ENCODE measurements at places on chromosomes 3 and 15.
A peak's percentile ranks its signal among the peaks of the same experiment; 100 is the strongest.

DNA sequence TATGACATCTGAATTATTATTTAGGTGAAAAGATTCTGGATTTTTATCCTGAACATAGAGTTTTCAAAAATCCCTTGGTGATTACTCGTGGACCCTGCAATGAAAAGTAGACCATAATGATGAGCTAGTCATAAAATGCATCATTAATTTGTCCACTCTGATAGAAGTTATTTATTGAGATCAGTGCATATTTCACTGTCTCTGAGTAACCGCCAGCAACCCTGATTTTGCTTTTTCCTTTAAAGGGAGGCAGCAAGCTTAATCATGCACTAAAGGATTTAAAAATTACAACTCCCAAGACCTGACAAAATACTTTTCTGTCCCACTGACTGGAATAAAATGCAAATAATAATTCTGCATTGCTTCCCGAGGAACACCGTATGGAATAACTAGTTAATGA, 259.6 kb upstream of the DPPA4 start:
- no peak for DNase-seq

- no peak for DNase-seq
Measured at GRCh38 chr3:192183109-192183508, 544.2 kb downstream of the FGF12 start.

DNA sequence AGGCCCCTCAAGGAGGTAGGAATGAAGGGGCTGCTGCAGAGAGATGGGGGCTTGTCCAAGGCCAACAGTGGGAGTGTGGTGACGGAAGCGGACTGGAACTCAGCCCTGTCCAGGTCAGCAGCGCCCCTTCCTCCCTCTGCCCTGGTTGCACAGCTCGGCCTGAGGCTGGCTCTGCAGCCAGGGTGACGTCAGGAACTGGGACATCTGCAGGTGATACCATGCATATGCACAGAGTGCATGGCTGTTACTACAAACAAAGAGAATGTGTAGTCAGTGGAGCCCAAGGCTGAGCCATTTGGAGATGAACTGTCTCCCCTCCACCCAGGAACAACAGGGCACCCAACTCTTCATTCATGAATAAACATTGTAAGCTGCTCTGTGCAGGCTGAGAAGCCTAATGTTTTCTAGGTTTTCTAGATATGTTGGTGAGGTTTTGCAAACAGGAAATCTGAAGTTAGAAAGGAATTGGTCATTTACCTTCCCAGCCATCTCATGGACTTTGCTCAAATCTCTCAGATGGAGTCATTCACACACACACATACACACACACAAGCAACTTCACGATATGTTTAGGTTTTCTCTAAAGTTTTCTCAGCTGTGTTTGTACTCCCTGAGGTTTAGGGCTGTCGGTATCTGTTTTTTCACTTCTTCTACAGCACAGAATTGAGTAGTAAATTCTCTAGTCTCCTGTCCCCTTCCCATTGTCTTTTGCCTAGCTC, 117.2 kb downstream of the TLE3 start:
- DNase-seq = no peak

- DNase-seq = no peak
Measured at GRCh38 chr15:51558411-51558810, 64.2 kb downstream of the DMXL2 start.

GRCh38 chr15:72319985-72320671, at the start of gene CELF6:
CELF6 (minus strand) TSS chr15:72320157; CDS start chr15:72319874, 283 bp downstream.
- peak; percentile 45 for DNase-seq

DNA sequence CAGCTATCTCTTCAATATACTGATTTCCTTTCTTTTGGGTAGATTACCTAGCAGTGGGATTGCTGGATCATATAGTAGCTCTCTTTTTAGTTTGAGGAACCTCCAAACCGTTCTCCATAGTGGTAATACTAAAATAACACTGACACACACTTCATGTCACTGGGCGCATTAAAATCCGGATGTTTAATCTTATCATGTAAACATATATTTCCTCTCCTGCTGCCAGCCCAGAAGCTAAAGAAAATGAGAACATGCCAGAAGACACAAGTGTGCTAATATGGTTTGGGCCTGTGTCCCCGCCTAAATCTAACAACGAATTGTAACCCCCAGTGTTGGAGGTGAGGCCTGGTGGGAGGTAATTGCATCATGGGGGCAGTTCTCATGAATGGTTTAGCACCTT, 23.6 kb upstream of the KCNMB2 start:
- DNase-seq = no peak

DNA sequence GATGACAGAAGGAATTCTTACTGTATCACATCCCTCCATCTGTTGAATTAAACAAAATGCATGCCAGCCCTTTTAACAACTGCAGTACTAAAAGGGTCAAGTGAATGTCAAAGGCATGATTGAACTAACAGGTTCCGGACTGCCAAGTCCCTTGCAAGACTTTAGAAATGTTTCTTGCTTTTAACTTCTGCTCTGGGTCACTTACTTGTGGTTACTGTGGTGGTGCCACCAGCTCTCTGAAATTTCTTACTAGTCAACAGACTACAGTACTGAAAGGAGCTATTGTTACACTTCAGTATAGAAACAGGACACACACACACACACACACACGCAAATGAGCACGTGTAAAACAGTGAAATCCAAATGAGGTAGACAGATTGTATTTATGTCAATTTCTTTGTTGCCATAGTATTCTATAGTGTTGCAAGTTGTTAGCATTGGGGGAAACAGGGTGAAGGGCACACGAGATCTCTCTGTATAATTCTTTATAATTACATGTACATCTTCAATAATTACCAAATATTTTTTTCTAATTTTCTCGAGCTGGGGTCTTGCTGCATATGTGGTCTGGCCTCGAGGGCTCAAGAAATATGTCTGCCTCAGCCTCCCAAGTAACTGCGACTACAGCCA, 79.9 kb upstream of the SLC25A26 start:
- DNase-seq = no peak

- peak; percentile 85 for DNase-seq
Measured at GRCh38 chr15:74776821-74777768, 4.8 kb upstream of the CSK start.

DNA sequence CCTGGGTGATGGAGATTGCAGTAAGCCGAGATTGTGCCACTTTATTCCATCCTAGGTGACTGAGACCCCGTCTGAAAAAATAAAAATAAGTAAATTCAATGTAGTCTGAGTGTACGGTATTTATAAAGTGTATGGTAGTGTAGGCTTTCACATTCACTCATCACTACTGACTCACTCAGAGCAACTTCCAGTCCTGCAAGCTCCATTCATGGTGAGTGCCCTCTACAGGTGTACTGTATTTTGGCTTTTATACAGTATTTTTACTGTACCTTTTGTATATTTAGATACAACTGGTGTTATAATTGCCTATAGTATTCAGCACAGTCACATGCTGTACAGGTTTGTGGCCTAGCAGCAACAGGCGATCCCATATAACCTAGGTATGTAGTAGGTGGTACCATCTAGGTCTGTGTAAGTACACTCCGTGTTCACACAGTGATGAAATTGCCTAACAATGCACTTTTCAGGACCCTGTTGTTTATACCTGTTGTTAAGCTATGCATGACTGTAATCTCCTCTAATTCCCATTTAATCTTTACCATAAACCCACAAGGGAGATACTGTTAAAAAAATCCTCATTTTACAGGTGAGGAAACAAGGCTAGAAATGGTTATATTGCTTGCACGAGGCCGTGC, 19.3 kb downstream of the CACNA1D start:
- DNase-seq = peak; percentile 62

- DNase-seq = no peak
Measured at GRCh38 chr3:115042351-115042750, 104.7 kb downstream of the ZBTB20 start.

GRCh38 chr15:68427963-68428362, 4.0 kb downstream of the ITGA11 start:
- no peak for DNase-seq

DNA sequence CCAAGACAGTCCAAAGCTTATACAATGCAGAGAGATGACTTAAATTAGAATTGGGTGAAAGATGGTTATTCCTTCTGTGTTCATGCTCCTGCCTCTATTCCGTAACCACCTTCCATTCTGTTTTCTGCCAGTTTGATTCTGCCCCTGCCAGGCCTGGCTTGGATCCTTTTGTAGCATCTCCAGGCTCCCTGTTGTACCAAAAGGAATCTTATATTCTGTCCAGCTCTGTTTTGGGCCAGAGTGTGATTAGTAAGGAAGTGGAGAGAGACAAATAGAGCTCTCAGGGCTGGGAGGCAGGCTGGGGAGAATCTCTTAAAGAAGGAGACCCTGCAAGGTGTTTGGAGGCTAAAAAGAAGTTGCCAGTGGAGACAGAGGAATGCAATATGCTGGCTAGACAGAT, 63.8 kb downstream of the KCNAB1 start:
- no peak for DNase-seq

- no peak for DNase-seq
Measured at GRCh38 chr15:31161951-31162350, 60.4 kb upstream of the TRPM1 start.

DNA sequence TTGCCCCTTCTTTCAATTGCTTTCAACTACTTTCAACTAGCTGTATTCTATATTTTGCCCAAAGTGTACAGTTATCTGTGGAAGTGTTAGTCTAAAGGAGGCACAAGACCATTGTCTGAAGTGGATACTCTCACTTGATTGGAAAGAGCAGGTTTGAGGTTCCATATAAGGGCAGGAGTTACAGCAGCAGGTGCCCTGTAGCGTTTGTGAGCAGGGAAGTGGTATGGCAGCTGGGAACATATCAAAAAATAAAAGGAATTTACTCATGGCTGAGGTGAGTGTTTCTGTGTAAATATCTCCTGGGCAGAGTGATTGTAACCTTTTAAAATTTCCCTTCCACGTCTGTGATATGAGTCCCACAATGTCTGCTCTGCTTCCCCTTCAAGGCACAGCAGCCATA, 38.5 kb upstream of the DNAJC13 start:
- DNase-seq = no peak

DNA sequence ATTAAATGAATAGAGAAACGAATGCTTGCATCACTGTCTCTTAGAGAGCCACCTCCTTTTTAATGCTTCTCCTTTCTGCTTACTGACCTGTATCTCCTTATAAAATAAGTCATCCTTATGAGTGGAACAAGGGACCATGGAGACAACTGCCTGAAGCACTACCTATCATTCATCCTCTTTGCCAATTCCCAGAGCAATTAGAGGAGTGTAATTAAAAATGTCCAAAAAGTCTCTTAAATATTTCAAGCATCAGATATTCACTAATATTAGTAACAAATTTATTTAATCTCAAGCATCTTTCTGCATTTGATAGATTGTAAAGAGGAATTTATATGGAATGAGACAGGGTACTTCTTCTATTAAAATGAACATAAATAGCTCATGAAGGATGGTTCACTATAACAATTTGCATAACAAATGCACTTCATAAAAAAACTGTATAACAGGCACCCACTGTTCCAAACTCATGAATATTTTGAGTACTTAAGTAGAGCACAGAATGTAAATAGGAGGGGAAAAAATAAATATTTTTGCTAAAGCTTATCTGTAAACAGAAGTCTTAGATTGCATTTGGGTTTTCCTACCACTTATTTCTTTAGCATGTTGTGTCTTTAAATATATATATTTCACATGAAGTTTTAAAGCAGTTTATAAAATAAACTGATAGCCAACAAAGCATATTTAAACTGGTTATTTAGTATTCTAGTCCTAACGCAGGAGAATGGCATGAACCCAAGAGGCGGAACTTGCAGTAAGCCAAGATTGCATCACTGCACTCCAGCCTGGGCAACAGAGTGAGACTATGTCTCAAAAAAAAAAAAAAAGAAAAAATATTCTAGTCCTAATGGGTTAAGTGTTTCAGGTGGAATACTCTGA, 269.3 kb downstream of the TBL1XR1 start:
- DNase-seq = no peak

All from activated CD4-positive, alpha-beta T cell treated with anti-CD3 and anti-CD28 coated beads, Interleukin-2, Interleukin-4, amounts not matched to agents 100 ng/mL and 50 ng/mL, durations not matched to agents 16 hours and 8 hours (primary cell).